ENCODE measurements at places on chromosomes 2 and 18.

DNA sequence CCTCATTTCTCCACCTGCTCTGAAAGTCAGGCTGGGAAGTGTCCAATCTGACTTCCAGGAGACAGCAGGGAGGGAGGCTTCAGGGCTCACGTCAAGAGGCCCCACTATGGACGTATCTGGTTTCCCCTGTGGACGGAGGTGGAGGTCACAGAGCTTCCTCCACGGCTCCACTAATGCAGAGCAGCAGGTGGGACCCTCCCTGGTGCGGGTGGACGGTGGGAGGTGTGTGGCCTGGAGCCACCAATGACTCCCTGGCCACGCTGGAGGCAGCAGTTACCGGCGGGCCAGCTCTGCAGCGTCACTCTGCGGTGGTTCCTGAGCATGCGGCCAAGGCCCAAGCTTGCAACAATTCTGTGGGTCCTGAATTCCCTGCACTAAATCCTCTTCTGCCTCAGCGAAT lies 9.0 kb downstream of the CRACDL start:
- DNase-seq = no peak

DNA sequence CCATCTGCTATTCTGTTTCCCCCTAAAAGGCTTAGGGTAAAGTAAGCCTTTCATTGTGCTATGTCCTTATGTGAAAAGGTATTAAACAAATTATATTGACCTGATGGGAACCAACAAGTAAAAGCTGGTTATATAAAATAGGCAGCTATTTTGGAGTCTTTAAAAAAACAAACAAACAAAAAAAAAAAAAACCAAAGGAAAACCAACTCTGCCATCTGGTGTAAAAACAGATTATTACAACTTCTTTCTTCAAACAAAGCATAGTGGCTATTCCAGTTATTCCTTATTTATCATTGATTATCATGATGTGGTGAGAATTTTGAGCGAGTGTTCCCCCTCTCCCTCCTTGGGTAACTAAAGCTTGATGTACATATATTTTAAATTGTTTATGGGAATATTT lies 122.3 kb upstream of the FHL2 start:
- DNase-seq = peak; percentile 50

DNA sequence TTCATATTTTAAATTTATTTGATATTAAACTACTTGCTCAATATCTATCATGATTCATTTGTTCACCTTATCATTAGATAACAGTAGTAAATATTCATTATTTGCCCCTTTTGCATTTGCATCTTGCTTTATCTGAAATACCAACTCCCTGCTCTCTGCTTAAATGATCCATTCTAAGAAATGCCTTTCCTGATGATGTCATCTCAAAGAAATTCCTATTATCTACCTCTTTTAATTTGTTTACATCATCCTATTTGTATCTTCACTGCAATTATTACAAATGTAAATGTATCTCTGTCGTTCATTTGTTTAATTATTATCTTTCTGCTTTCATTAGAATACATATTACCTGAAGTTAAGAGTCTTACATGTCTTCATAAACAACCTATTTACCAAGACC lies 549.9 kb downstream of the CBLN2 start:
- DNase-seq = no peak

DNA sequence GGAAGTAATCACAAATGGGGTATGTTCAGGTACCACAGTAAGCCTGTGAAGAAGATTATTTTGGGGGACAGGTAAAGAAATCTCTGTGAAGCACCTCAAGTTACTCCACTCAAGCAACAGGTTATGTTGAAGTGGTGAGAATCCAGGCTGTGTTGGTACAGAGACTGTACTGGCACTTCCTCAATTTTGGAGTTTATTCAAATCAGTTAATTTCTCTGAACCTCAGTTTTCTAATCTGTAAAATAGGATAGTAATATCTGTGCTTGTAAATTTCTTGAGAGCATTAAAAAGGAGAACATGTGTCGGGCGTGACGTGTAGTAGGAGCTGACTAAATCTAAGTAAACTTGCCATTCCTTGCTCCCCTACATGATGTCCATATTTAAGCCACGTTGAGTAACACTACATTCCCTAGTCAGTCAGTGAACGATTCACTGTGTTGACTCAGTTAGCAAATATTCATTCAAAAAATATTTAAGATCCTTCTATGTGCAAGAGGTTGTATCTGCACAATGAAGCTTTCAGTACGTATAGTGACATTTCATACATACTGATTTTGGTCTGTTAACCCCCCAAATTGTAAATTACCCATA lies 504.2 kb downstream of the ZEB2 start:
- DNase-seq = no peak

DNA sequence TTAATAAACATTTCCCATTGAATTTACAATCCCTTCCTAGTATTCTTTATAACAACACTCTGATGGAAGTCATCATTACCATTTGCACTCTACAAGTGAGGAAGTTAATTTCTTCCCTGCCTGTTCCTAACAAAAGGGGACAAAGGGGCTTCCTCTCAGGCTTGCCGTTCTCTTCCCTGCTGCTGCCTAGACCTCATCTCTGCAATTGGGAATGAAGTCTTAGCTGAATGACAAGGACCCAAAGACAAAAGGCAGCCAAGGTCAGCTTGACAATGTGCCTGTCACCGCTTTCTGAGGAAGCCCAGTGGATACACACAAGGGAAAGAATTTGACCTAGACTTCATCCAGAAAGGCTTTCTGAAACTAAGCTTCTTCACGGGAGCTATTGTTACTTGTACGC lies 416.4 kb downstream of the CMPK2 start:
- DNase-seq = no peak

DNA sequence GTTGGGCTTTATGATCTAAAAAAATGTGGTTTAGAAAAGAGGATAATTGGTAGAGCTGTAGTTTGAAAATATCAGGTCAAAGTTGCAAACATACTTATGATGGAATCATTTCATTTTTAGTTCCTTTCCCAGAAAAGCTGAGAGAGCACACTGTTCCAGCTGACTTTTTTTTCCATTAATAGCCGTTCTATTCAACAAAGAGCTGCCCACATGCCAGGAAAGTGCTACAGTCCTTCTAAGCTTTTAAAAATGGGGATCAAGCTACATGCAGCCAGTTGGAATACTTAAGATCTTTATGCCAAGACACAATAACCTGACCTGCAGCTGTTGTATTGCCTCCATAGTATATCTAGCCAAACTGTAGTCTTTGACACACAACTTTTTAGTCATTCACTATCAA lies 111.5 kb downstream of the GALNT3 start:
- no peak for DNase-seq

DNA sequence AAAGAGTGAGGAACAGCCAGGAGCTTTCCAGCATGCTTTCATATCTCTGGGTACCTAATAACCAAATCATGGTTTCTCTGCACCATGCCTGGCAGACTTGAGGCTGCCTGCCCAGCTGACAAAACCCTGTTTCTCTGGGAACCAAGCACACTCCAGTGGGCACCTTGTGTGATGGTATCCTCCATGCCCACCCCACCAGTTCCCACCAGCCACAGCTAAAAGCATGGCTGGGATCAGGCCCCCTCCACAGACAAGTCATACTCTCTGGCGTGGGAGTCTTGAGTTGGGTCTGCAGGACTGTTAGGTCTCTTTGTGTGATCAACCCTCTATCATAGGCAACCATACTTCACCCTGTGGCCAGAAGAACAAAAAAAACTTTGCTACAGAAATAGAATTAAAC lies 56.0 kb downstream of the TMEM163 start:
- no peak for DNase-seq

DNA sequence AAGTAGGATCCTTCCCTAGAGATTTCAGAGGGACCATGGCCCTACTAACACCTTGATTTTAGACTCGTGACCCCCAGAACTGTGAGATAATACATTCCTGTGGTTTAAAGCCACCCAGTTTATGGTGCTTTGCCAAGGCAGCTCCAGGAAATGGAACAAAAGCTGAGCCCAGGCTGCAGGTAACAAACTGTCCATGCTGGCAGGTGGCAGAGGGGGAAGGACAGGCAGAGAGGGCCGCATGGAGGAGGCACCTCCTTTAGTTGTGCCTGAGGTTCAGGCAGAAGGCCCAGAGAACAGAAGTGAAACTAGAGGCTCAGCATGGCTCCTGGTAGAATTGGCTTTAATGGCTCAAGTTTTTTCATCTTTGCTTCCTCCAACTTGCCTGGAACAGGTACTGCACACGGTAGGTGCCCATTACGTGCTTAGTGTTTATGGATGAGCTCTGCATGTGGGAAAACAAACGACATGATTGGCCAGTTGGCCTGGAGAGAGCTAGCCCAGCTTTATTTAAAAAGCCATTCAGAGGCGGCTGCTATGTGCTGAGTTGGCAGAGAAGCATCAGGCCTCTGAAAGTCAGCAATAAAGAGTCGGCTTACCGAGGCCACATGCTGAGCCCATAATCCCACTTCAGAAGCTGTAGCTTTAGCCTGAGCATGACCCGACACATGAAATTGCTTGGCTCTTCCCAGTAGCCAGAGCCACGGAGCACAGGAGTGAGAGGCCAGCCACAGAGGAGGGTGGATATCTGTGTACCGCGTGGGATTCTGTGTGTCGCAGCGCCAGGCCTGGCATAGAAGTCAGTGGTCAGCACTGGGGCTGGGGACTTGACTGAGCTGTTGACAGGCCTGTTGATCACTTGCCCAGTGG lies 36.5 kb downstream of the HS1BP3 start:
- no peak for DNase-seq

DNA sequence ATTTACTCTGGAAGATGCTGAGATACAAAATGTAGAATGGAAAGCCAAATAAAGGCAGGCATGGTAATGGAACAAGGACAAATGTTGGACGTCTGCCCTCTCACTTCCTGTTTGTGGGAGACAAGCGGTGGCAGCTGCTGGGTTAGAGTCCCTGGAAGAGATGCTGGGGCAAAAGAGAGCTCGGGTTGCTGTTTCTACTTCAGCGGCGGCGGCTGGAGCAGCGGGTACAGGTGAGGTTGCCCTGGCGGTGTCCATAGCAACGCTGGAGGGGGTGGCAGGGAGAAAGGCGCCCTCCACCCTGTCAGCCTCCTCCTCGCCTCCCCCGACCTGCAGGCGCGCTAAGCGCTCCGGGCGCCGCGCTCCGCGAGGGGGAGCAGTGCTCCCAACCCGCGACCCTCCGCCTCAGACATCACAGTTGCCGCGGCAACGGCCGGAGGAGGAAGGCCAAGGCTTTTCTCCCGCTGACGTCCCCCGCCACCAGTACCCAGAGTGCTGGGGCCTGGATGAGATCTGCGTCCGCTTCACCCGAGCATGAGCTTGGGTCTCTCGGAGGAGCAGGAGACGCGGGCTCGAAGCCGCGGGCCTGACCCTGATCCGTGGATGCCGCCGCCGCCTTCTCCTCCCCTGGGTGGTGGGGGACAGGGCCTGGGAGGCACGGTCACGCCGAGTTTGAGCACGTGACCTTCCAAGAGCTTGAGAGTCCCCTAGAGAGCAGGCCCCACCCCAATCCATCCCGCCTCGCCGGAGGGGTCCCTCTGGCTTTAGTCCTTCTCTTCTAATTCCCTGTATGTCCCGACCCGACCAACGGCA lies 65.6 kb downstream of the NOL4 start:
- DNase-seq = peak; percentile 26

- no peak for DNase-seq
These were observed 100.5 kb upstream of the VWC2L start for GRCh38 chr2:214310319-214310718.

- no peak for DNase-seq
These were observed 23.5 kb upstream of the RPL37A start for GRCh38 chr2:216474925-216475670.

DNA sequence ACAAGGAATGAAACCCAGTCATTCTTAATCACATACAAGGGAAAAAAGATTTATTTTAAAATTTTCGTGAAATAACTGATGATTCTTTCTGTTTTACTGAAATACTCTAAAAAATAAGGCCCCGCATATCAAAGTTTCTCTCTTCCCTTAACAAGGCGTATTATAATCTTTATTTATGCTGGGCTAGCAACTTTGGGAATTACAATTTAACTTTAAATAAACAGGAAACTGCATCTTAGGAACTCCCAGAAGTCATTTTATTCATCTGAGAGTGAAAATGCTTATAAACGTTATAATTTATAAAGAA lies 166.7 kb downstream of the TCF4 start:
- no peak for DNase-seq

- no peak for DNase-seq
These were observed 71.5 kb downstream of the THADA start for GRCh38 chr2:43524177-43524965.

DNA sequence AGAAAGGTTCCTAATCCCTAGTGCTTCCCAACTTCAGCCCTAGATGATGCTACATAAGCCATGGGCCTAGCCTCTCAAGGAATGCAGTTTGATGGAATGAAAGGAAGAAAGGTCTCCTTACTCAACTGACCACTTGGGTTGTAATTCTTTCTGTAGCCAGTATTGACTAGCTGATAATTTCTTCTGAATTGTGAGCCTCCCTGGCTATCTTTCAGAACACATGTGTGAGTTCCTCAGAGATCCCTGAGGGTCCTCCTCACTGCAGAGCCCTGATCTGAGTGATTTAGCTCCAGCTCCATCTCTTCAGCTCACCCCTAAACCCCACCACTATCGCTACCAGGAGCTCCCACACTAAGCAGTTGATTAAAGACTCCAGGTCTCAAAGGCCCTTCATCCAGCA lies 31.5 kb downstream of the CFAP210 start:
- DNase-seq = no peak

DNA sequence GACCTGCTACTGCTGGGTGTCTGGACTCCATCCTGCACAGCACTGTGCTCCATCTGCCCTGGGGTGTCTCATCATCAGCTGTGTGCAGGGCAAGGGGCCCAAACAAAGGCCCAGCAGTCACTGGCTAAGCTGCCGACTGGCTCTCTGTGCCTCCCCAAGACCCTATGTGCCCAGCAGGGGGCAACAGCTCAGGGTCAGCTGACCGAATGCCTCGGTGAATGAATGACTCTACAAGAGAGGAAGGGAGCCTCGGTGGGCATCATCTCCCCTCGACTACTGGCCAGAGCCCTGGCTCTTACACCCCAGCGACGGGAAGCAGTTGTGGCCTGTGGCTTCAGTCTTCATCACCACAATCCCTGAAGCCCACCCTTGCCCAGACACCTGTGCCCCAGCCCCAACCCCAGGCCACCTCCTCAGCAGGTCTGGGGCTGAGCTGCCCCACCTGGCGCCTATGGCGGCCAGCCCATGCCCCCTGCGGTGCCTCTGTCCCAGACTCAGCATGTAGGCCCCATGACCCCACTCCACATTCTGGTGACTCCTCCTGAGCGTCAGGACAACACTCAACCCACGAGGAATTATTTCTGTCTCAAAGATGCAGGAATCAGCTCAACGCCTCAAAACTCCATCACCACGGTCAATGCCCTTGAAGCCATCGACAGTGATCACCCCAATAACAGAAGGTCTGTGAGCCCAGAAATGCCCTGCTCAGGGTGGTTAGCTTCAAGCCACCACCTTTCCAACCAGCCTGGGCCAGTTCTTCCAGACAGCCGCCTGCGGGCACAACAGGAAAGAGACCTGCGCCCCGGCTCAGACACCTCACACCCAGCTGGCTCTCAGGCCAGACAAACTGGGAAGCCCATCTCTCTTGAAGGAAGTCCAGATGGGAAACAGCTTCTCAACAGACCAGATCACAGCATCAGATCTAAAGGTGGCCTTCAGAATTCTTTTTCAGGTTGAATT lies 1.6 kb upstream of the GPR17 start:
- no peak for DNase-seq

- no peak for DNase-seq
These were observed 998 bp upstream of the SLC66A3 start for GRCh38 chr2:11154016-11154922.

All from NCI-H1694 treated with DMSO at 0.1 percent for 48 hours (cell line).